ENCODE measurements at places on chromosomes 3 and 15. TPM values are rescaled to one million over a fixed set of nuclear protein-coding genes. Genes with fewer than 3 reads are reported as not detected.

Gene KLHL40
- total RNA-seq, result not detected

Gene SAMD7
- total RNA-seq, result not detected

Gene TMPRSS7
- not detected for total RNA-seq

Gene CCR3
- not detected for total RNA-seq

Gene CAPN3
- 0.67 TPM for total RNA-seq

Gene KBTBD13
- total RNA-seq, result not detected

Gene LYZL4
- not detected for total RNA-seq

Gene TMEM158
- 3.3 TPM for total RNA-seq

Gene REC114
- total RNA-seq, result not detected

Gene ADAMTSL3
- 0.80 TPM for total RNA-seq

Gene ECE2
- total RNA-seq, result not detected

Gene ATP13A5
- total RNA-seq, result not detected

Gene MUSTN1
- not detected for total RNA-seq

Gene GATM
- 0.69 TPM for total RNA-seq

Gene ARNT2
- total RNA-seq, result not detected

Gene LMAN1L
- total RNA-seq, result not detected

Gene LYSMD2
- 25.6 TPM for total RNA-seq

Gene CFAP161
- total RNA-seq, result 2.0 TPM

Gene CD86
- total RNA-seq, result not detected

Gene TTLL13
- 0.20 TPM for total RNA-seq

Gene ZNF639
- 37.6 TPM for total RNA-seq

Gene PPP2R3A
- total RNA-seq, result 5.5 TPM

Gene SHQ1
- total RNA-seq, result 13.9 TPM

Gene TNFSF10
- 20.2 TPM for total RNA-seq

Gene NTRK3
- not detected for total RNA-seq

Gene CRTAP
- 150 TPM for total RNA-seq

Gene CHRNA7
- 0.73 TPM for total RNA-seq

Gene CILP
- not detected for total RNA-seq

Gene ROPN1
- total RNA-seq, result not detected

Gene NDN
- 16.1 TPM for total RNA-seq
